ENCODE measurements at places on chromosomes 13 and 19.
A peak's percentile ranks its signal among the peaks of the same experiment; 100 is the strongest.

DNA sequence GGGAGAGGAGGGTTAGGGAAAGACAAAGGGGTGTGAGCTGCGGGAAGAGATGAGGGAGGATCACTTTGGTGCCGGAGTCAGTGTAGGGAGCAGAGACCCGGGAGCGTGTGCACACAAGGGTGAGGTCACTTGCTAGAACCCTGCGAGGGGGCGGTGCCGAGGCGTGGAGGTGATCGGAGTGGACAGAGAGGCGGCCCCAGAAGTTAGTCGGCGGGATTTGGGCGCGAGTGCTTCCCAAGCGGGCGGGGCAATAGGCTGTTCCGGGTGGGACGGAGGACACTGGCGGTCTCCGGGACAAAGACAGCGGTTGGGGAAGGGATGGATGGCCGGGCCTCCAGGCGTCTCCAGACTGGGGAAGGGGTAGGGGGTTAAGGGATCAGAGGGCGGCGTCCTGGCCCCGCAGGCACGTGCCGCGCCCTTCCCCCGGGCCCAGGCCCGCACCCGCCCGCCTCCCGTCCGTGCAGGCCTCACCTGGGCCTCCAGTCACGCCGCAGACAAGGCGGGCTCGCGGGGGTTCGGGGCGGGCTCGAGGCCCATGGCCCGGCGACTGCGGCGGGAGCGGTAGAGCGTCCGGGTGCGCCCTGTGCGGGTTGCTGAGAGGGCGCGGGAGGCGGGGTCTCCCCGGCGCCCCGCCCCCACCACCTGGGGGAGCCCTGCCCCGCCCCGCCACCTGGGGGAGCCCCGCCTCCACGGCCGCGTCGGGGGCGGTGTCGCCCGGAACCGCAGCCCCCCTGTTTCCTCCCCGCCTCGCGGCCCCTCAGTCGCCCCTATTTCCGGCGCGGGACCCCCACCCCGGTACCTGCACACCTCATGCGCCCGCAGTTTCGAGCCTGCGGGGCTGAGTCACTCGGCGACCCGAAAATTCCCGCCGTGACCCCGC is at the start of gene LPAR2:
TSS of gene LPAR2 (minus strand) at position 600 of the 880 bp plus-strand sequence. CDS start 945 bp downstream, outside the sequence.
- peak; percentile 45 for DNase-seq

- no peak for DNase-seq
Measured at GRCh38 chr19:1248139-1248785, at the start of gene MIDN. TSS of gene MIDN (plus strand) at chr19:1248583. CDS start at chr19:1250297, 1,714 bp downstream.

- DNase-seq = no peak
Measured at GRCh38 chr13:66969291-66969690, 260.8 kb downstream of the PCDH9 start.

- DNase-seq = no peak
Measured at GRCh38 chr19:21158523-21159135, 16.8 kb downstream of the ZNF431 start.

- DNase-seq = no peak
Measured at GRCh38 chr13:68428292-68428691, 1198.2 kb upstream of the PCDH9 start.

DNA sequence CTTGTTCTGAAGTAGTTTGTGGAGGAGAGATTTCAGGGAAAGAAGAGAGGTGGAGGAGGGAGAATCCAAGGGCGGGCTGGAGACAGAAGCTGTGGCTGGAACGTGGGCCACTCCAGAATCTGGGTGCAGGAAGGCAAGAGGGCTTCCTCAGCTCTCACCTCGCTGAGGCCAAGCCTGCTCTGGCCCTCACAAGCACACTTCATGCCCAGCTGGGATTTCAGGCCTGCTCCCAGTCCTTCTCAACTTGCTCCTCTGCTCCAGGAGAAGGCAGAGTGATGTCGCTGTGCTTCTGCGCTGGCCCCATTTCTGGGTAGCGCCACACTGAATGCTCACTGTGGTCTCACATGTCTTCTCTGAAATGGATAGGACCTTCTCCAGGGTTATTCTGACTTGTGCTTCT is 328.8 kb downstream of the FGF9 start:
- no peak for DNase-seq

GRCh38 chr13:85313761-85314503 is 485.3 kb downstream of the SLITRK6 start:
- DNase-seq = no peak

DNA sequence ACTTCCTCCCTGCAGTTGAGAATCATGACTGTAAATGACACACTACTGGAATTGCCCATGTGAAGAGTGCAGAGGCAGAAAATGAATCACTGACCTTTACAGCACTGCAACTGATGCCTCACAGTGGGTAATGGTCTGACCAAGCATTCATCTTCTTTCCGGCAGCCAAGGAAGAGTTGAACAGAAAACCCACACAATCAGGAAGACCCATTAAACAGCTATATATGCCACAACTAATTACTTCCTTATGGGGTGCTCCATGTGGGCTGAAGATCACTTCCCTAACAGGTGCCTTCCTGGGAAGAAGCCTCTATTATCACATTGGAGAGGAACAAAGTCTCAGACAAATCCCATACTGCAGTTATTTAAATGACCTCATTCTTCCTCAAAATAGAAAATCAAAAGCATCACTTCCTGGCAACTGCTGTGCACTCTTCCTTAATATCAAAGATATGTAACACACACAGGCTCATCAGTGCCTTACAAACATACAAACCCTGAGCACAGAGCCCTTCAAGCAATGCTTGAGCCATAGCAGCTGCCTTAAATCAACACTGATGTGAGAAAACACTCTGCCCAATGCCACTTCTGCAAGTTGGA is 45.8 kb downstream of the RUBCNL start:
- DNase-seq = no peak

DNA sequence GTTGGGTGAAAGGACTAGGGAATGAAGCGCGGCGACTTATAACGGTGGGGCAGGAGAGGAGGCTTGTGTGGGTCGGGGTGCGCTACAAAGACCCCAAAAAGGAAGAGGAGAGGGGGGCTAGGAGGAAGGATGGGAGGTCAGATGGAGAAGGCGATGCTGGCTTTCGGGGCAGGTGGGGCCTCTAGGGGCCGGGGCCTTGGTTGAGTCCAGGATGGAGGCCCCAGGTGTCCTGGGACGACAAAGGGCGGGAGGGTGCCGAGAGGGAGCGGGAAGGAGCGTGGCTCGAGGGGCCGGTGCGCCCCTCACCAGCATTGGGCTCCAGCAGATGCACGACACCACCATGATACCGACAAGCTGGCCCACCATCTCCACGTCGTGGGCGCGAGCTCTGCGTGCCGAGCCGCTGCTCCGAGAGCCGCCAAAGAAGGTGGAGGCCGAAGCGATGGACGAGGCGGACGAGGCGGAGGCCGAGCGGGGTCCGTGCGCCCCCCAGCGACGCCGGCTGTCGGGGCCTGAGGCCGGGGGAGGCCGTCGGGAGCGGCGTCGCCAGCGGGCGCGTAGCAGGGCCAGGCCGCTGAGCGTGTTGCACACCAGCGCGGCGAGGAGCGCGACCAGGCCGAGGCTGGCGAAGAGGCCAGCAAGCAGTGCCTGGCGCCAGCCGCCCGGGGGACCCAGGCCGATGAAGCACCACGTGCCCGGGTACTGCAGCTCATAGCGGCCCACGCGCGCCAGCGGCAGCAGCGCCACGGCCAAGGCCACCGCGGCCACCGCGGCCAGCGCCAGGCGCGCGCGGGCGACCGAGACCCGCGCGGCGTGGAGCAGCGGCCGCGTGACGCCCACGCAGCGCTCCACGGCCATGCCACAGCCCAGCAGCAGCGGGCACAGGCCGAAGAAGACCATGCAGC is 1.8 kb downstream of the PTGER1 start:
- DNase-seq = no peak

- no peak for DNase-seq
Measured at GRCh38 chr13:106867249-106867648, 299.3 kb upstream of the ARGLU1 start.

DNA sequence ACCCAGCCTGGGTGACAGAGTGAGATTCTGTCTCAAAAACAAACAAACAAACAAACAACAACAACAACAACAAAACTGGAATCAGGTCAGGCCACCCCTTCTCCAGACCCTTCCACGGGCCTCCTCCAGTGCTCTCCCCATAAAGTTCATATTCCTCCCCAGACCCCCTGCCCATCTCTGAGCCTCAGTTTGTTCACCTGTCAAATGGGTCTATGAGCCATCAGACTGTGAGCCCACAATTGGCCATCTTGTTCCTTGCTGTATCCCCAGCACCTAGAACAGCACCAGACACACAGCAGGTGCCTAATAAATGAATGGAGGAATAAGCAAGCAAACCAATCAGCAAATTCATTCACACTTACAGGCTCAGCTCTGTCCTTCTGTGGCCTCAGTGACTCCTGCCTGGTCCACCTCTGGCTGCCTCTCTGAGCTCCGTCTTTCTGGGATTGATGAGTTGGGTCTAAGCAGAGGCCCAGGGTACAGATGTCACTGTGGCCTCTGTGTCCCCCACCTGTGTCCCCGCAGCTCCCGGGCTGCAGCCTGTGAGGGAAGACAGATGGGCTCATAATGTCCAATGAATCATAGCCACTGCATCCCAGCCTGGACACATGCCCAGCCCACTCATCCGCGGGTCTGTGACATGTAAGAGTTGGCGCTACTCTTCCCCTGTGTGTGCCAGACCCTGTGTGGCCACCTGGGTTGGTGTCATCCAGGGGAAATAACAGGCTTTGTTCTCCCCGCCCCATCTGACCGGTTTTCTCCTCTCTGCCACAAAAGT is 19.6 kb upstream of the PTPRS start:
- no peak for DNase-seq

All from activated CD8-positive, alpha-beta memory T cell treated with anti-CD3 and anti-CD28 coated beads for 4 hours (primary cell).